ENCODE measurements at places on chromosomes 5 and 9.

DNA sequence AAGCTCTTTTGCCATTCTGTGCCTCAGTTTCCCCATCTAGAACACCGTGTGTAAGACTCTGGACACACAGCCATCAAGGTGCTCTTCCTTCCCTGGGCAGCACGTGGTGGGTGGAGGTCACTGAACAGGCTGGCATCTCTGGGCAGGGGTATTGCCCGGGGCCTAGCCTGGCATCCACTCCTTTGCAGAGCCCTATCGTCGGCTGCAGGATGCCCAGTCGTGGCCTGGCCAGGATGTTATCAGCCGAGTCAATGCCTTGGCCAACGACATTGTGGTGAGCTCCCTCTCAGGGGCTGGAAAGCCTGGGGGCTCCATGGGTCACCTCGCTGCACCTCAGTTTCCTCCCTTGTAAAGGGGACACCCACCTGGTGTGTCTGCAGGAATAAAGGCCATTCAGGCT is 4.0 kb downstream of the ADGRD2 start:
- no peak for DNase-seq

- DNase-seq, result peak; percentile 33
Measured at GRCh38 chr5:91419571-91420537, 36.7 kb upstream of the ARRDC3 start.

GRCh38 chr5:127580731-127581130 is 63.3 kb downstream of the PRRC1 start:
- no peak for DNase-seq

GRCh38 chr5:140131967-140132409 is 6.3 kb downstream of the IGIP start:
- DNase-seq, result no peak

DNA sequence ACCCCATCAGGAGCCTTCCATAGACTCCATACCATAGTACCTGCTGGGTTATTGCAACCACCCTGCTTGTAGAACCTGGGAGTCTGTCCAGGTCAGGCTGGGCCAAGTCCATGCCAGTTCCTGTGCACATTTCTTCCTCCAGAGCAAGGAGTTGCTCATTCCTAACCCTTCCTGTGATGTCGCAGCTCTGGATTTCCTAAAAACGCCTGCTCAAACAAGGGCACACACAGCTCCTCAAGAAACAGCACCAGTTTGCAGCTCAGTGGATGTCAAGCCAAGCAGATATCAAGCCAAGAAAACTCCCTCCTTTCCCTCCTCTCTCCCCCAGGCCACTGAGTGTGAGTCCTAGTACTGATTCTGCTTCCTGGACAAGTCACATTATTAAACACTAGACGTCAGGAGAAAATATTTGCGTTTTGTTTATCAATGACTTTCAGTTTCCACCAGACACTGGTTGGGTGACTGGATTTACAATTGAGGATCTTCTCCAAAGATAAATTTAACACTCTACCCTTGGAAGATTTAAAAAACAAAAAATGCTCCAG is 59.6 kb downstream of the SLC1A1 start:
- DNase-seq, result no peak

- no peak for DNase-seq
Measured at GRCh38 chr5:142320851-142321560, 3.8 kb downstream of the SPRY4 start.

DNA sequence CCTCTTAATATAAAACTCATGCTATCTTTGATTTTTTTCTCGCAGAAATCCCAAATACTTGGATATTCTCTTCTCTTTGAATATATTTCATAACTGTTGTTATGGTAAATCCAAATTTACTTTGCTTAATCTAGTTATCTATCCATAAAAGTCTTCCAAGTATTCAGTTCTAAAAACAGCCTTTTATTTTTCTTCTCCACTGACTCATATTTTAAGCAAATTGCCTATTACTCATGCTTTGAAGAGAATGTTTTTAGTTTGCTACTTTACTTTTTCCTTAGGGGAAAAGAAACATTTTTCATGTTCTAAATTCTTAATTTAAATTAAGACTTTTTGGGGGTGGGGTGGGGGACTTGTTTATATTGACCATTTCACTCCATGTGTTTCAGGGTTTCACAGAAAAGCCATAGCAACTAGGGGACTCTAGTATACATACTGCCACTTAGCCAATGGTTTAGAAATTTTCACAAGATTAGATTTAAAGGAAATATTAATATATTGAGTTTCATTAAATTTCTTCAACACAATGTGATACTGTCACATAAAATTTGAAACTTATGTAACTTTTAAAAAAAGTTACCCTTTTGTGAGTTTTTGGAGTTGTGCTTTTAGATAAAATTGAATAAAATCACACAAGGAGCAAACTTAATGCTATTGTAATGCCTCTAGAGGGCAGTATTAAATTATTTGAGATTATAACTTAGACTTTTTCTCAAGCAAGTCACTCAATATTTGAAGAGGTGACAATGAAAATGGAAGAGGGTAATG is 545.8 kb upstream of the ARRDC3 start:
- no peak for DNase-seq

GRCh38 chr9:114238891-114239875 is 83.7 kb upstream of the ORM1 start:
- no peak for DNase-seq

DNA sequence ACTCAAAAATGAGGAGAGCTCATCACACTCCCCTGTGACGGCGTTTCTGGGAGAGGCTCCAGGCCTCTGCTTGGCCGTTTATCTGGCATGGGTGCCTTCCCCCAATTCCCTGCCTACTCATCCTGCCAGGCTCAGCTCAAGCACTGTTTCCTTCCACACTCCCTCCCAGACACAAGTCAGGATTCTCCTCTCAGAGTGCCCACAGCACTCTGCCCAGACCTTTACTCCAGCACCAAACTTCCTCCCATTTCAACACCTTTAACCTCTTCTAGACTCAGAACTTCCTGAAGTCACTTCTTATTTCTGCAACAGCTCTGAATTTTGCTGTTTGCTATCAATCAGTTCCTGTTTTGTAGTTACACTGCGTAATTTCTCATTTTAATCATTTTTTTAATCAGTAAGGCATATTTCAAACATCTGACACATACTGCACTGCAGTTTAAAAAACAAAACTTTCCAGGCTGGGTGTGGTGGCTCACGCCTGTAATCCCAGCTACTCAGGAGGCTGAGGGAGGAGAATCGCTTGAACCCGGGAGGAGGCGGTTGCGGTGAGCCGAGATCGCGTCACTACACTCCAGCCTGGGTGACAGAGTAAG is 16.0 kb downstream of the TRMO start:
- no peak for DNase-seq

- peak; percentile 14 for DNase-seq
Measured at GRCh38 chr5:52800394-52801213, 12.9 kb downstream of the ITGA1 start.

- no peak for DNase-seq
Measured at GRCh38 chr5:10518347-10518746, 45.5 kb upstream of the ANKRD33B start.

- DNase-seq, result no peak
Measured at GRCh38 chr9:21029661-21030060, 1.8 kb downstream of the HACD4 start.

DNA sequence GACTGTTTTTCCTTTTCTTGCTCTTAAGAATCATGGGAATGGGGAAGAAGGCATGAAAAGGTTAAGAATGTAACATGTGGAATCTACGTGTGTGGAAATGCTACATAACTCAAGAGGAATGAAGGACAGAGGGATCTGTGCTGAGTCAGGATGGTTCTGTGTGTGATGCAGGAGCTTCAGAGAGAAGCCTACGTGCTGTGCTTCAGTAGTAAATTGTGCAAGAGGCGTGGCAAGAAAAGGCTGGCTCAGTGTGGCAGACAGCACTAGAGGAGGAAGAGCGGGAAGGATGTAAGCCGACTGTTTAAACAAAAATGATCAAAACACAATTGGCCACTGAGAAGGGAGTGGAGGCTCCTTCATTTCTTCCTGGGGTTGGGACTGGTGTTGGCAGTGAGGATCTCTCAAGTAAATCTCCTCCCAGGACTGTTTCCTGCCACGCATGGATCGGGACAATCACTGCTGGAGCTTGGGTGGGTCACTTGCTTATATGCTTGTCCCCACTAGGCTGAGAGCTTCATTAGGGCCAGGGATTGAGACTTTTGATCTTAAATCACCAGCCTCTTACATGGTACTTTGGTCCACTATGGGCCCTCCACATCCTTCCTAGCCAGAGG is 59.4 kb upstream of the BASP1 start:
- no peak for DNase-seq
